ENCODE measurements at places on chromosomes 11 and 22.

DNA sequence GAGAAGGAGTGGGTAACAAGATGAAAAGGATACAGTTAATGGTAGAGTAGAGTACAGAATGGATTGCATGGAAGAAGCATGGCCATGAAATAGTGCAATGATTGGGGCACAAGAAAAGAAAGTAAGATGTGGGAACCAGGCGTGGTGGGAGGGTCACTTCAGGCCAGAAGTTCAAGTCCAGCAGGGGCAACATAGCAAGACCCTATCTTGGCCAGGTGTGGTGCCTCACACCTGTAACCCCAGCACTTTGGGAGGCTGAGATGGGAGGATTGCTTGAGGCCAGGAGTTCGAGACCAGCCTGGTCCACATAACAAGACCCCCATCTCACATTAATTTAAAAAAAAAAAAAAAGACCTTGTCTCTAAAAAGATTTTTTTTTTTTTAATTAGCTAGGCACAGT, 1.4 kb upstream of the C11orf52 start:
- DNase-seq = no peak

DNA sequence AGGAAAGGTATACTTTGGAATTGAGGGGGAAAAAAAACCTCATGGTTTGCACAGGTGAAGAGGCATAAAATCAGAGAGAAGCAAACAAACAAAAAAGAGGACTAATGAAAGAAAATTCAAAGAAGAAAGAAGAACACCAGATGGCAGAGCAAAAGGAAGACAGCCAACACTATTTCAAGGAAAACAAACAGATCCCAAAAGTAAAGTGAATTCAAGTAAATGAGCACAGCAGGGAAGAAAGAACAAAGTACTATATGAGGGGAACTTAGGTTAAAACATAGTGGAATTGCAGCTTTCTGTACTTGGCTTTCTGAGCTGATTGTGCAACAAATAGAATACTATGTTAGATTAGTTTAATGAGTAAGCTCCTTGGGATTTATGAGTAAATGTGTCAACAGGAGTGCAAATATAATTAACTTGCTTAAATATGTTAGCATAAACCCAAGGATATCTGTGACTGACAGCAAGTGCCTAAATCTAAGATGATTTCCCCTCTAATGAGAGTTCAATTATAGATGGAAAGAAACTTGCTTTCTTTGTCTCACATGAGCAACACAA, 404.6 kb upstream of the CNTN5 start:
- no peak for DNase-seq

GRCh38 chr11:76314741-76315090, 66.2 kb downstream of the THAP12 start:
- DNase-seq = no peak

- DNase-seq = no peak
These were observed 209.5 kb downstream of the NAV2 start for GRCh38 chr11:19921976-19922688.

- DNase-seq = no peak
These were observed 37.3 kb upstream of the TECTA start for GRCh38 chr11:121063728-121064127.

DNA sequence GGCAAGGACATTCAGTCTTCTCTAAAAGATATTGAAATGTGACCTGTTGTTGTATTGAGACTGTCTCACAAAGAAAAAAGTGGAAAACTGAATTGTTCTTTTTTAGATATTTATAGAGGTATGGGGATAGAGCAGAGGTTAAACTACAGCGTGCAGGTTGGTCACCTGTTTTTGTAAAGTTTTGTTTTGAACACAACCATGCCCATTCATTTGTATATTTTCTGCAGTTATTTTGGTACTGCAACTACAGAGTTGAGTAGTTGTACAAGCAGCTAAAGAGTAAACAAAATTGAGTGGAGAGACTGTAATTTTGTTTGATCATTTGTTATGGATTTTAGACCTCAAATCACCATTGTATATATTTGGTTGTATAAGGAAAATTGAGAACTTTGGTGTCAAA, 11.3 kb downstream of the EED start:
- DNase-seq = no peak

GRCh38 chr11:3867209-3868091, 12.0 kb downstream of the STIM1 start:
- no peak for DNase-seq

Measured in stimulated activated CD8-positive, alpha-beta memory T cell treated with anti-CD3 and anti-CD28 coated beads, Interleukin-7, amount 100 ng/mL, for 24 hours (primary cell).